Hematopoietic multipotent progenitor cell treated with erythropoietin and hydrocortisone succinate and interleukin-3 and kit ligand, for 17 days (in vitro differentiated cells): ENCODE measurements at places on chromosomes 3 and 15.

DNA sequence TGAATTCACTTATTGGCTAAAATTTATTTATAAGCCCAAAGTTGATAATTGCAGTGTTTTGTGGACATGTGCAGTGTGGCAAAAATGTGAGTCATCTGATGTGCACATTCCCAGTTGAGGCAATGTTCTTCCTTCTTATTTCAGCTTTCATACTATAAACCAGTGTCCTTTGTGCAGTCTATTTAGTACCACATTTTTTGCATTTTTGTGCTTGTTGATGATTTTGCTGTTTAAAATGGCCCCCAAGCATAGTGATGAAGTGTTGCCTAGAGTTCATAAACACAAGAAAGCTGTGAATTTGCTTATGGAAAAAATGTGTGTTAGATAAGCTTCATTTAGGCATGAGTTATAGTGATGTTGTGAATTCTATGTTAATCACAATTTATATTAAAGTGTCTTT lies 19.4 kb upstream of the IL20RB start:
- DNase-seq, result no peak

DNA sequence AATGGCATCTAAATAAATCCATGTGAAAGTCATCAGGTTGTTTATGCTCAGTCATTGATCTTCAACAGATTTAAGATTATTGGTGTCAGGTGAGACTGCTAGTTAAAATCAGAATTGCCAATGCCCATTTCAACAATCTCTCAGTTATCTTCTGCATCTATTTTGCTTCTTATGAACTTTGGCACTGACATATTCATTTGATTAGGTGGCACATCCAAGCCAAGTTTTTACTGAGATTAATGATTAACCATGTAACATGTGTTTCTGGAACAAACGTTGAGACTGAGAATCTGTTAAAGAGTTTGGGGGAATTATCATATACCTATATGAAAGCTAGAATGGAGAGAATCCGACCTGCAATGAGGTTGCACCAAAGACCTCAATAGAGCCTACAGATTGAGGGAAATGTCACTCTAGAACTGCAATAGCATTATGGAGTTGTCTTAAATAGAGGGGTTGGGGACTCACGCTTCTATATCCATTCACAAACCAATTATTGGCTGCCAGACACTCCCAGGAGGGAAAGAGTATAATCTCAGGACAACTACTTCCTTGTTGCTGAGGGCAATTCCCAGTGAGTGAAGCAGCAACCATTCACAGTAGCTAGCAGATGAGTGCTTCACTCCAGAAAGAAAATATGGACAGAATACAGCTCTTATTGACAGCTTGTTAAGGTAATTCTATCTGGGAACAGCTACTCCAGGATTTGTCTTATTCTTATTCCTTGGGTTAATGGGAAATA lies 891.3 kb downstream of the SQOR start:
- no peak for DNase-seq

DNA sequence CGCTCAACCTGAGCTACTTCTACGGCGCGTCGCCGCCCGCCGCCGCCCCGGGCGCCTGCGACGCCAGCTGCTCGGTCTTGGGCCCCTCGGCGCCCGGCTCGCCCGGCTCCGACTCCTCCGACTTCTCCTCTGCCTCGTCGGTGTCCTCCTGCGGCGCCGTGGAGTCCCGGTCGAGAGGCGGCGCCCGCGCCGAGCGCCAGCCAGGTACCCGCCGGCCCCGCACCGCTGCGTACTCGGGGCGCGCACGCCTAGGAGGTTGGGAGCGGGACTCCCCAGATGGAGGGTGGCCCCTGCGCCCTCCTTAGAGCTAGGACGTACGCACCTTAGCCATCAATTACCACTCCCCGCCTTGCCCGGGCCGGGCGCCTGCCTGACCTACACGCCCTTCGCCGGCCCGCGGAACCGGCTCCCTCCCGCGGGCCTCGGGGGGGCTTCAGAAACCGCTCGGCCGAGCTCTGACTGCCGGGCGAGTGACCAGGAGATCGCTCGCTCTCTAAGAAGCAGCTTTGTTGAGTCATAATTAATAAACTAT lies 466 bp downstream of the NFKBIZ start:
- peak; percentile 63 for DNase-seq

GRCh38 chr3:129606636-129607390 lies at the start of gene PLXND1:
PLXND1 (minus strand) TSS chr3:129606676; CDS start chr3:129606639, 37 bp downstream.
- peak; percentile 17 for DNase-seq

- DNase-seq, result no peak
Observed at GRCh38 chr3:2993736-2994135, 116.4 kb downstream of the IL5RA start.
